ENCODE measurements at places on chromosomes 12 and 14.

DNA sequence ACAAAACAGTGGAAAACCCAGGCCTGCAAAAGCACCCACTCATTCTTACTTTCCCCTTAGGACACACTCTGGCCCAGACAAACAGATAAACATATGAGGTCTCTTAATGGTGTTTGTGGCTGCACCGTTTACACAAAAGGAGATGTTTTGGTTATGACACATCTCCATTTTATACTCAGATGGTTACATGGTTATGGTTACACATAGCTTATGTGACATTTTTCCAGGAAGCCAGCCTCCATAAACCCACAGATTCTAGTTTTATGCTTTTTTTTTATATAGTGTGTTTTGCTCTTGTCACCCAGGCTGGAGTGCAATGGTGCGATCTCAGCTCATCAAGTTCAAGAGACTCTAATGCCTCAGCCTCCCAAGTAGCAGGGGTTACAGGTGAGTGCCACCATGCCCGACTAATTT lies 3.5 kb upstream of the KLRD1 start:
- no peak for DNase-seq

GRCh38 chr12:47843226-47843980 lies 23.7 kb upstream of the HDAC7 start:
- no peak for DNase-seq

DNA sequence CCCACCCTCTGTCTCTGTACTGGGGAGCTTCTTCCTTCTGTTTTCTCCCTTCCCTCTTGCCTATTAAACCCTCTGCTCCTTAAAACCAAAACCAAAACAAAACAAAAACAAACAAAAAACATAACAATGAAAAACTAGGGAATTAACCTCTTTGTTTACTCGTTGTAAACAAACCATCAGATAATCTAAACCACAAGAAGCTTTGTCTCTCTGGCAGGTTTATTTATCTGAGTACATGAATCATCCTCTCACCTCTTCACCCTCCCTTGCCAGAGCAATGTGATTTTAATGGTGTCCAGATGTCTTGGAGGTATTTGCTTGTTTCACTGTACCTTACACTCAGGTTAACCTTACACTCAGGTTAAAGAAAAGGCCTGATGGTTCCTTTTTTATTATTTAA lies 66.1 kb downstream of the DYRK2 start:
- DNase-seq = no peak

DNA sequence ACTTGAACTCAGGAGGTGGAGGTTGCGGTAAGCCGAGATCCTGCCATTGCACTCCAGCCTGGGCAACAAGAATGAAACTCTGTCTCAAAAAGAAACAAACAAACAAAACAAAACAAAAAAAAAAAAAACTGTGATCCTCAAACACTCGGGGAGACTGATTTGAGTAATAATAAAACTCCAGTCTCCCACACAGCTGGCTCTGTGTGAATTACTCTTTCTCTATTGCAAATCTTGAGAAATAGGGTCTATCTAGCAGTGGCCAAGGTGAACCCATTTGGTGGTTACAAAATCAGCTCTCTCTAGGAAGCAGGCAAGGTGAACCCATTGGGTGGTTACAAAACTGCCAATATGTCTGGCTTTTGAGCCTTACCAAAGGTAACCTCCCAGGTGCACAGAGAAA lies 6.0 kb upstream of the ACOT6 start:
- no peak for DNase-seq

- no peak for DNase-seq
These were observed 264.4 kb downstream of the SYT1 start for GRCh38 chr12:79128956-79129355.

DNA sequence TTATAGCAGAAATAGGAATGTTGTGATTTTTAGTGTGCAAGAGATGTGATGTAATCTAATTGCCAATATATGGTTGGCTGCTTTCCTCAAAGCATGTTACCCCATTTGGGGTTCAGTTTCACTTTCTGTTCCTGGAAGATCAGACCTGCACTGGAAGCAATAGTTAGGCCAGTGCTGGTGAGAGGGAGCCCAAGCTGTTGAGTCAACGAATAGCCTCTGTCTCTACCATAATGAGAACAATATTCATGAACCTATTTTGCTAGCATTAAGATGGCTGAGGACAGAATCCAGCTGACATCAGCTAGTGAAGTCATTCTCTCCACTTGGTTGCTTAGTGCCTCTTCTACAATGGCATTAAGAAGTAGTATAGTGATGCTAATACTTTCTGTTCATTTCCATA lies 379.9 kb upstream of the DCN start:
- no peak for DNase-seq

DNA sequence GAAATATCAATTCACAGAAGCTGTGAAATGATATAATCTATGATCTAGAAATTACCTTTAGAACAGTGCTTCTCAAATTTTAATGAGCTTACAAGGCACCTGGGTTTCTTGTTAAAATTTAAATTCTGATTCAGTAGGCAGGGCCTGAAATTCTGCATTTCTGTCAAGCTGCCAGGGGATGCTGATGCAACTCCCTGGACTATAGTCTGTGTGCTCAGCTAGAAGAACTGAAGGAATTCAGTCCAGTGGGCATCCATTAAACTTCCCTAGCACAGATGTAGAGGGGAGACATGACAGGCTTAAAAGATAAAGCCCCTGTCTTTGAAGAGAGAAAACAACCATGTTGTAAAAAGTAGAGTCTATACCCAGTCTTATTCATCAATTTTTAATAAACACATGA lies 441.8 kb downstream of the TMTC2 start:
- DNase-seq = no peak

- DNase-seq = no peak
These were observed 638.5 kb upstream of the FLRT2 start for GRCh38 chr14:84891404-84891803.

- no peak for DNase-seq
These were observed 66.4 kb downstream of the DCAF5 start for GRCh38 chr14:69086537-69086936.

- no peak for DNase-seq
These were observed 15.7 kb downstream of the MYRFL start for GRCh38 chr12:69840727-69841126.

- no peak for DNase-seq
These were observed 266.7 kb upstream of the HMGA2 start for GRCh38 chr12:65557438-65558181.

GRCh38 chr14:96055065-96055752 lies 16.0 kb downstream of the C14orf132 start:
- no peak for DNase-seq

DNA sequence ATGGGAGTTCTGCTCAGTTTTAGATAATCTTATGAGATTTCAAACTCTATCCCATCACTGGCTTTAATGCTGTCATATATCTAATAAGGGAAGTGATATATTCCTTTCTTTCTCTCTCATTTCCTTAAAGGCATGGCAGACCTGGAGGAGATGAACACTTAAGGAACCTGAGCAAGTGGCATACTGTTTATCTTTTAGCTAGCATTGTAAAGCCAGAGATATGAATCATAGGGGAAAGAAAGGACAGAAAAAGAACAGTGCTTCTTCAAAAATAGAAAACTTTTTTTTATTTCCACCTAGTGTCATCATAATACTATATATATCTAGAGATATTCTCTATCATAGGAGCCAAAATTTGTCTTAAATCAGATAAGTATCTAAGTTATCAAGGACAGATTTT lies 68.3 kb upstream of the PSMA6 start:
- no peak for DNase-seq

GRCh38 chr14:72479461-72479931 lies 414.4 kb downstream of the DPF3 start:
- DNase-seq = no peak

DNA sequence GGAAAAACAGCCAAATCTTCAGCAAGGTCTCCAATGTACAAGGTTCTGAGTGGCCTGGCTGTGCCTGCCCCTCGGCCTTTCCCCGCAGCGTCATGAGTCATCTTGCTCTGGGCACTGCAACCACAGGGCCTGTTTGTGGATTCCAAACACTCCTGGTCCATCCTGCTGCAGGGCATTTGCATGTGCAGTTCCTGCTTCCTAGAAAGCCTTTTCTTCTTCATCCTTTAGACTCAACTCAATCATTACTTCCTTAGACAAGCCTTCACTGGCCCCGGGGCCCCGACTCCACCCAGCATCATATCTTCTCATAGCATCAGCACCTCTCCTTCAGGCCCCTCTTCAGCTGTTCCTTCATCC lies 101.8 kb upstream of the EGLN3 start:
- DNase-seq = no peak

DNA sequence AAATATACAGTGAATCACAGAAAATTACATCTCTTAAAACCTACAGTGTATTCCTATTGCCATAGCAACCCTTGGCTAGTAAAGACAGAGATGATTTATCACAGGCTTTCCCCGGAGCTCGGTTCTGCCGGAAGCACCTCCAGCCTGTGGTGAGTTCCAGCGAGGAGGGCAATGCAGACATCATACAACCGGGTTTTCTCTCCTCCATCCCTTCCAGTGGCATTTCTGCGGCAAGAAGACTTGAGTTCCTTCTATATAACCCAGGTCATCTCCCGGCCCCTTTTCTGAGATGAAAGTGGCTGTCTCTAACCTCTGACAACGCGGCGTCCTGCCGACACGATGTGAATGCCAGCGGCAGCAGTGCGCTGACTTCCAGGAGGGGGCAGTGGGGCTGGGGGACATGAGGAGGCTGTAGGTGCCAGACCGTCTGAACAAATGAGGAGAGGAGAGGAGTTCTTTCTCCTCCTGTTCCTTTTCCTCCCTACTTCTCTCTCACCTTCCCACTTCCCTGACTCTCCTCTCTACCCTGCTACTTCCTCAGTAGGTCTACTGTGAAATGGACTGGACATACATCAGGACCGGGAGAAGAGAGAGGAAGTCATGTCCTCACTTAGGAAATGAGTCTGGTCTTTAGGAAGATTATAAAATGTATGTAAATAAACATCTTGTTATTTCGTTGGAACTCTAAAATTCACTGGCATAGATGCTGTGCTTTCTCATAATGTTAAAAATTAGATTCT lies 68.6 kb upstream of the MAX start:
- peak; percentile 12 for DNase-seq

GRCh38 chr12:18254081-18254480 lies 7.2 kb upstream of the PIK3C2G start:
- DNase-seq = no peak

DNA sequence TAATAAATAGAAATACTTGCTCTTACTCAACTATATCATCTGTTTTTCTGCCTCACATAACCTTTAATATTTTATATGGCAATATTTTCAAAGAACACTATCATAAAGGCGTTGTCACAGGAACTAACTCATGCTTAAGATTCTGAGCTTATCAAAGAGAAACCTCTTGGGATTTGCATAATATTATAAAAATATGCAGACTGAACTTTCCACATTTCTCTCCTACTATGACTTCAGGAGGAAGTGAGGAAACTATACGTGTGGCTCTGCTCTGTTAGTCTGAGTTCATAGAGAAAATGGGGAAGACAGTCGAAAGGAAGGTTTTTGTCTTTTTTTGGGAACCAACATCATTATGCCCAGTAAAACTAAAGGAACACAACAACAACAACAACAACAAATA lies 124.7 kb downstream of the GARIN6 start:
- no peak for DNase-seq

DNA sequence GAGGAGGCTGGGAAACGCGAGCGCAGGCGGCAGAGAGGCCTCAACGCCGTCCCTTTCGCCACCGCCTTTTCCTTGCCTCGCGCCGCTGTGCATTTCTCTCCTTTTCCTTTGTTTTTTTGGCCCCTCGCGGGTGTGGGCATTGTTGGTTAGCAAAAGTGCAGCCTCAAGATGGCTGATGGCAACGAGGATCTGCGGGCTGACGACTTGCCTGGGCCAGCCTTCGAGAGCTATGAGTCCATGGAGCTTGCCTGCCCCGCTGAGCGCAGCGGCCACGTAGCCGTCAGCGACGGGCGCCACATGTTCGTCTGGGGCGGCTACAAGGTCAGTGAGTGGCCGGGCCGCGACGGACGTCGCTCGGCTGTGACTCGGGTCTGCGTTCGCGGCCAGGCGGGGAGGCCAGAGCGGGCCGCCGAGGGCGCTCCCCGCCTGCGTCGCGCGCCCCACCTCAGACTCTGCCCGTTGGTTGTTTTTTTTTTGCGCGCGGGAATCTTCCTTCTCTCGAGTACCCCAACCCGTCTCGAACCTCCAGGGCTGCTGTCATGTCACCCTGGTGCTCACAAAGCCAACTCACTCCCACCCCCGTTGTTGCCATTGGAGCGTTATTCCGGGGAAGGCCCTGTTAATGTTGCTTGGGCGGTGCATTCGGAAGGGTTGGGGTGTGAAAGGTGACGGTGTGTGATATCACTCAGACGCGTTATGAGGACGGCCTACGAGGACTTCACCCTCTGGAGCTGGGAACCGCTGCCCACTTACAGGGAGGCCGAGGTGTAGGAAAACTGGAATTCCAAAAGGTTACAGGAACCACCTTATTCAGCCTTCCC lies 558 bp downstream of the KLHDC2 start:
- DNase-seq = peak; percentile 56

- DNase-seq = no peak
These were observed 10.9 kb downstream of the EVL start for GRCh38 chr14:100076133-100076532.

DNA sequence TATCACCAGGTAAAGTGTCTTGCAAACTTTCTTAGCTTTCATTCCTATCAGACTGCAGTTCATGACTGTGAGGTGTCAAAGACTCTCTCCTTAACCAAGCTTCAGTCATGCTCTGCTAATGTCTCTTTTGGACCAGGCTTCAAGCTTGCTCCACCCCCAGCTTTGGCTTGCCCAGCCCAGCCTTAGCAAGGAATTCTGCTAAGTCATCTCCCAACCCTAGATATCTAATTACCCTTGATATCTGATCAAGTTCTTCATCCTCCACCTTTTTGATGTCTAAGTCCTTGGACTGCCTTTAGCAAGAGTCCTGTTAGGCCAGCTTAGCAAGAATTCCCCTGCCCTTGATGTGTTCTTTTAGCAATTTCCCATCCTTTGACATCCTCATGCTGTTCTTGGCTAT lies 108.9 kb upstream of the FGD4 start:
- no peak for DNase-seq

GRCh38 chr12:88235183-88235833 lies 93.2 kb downstream of the TMTC3 start:
- DNase-seq = no peak

DNA sequence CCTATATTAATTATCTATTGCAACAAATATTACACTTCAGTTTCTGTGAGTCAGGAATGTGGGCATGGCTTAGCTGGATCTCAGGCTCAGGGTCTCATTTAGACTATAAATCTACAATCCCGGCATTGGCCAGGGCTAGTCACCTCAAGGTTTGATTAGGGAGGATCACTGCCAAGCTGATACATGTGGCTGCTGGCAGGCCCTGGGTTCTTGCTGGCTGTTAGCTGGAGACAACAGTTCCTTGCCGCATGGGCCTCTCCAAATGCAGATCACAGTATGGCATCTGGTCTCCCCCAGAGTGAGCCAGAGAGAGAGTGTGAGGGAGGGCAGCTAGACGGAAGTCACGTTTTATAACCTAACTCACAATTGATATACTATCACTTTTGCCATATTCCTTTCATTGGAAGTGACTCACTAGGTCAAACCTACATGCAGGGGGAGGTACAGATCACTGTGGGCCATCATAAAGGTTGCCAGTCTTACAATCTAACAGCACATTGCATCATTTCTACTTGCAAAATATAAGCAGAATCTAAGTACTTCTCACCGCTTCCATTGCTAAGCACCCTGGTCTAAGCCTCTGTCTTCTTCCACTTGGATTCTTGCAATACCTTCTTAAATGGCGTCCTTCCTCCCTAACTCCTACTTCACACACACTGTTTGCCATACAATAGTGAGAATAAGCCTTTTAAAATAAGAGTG lies 174.0 kb upstream of the ARHGAP5 start:
- no peak for DNase-seq

- DNase-seq = no peak
These were observed 63.1 kb downstream of the C14orf132 start for GRCh38 chr14:96102081-96102856.

GRCh38 chr14:94893411-94894160 lies 123.7 kb upstream of the GSC start:
- DNase-seq = no peak
